Fibroblast of skin of scalp (primary cell): ENCODE measurements at places on chromosomes 12 and 14.

DNA sequence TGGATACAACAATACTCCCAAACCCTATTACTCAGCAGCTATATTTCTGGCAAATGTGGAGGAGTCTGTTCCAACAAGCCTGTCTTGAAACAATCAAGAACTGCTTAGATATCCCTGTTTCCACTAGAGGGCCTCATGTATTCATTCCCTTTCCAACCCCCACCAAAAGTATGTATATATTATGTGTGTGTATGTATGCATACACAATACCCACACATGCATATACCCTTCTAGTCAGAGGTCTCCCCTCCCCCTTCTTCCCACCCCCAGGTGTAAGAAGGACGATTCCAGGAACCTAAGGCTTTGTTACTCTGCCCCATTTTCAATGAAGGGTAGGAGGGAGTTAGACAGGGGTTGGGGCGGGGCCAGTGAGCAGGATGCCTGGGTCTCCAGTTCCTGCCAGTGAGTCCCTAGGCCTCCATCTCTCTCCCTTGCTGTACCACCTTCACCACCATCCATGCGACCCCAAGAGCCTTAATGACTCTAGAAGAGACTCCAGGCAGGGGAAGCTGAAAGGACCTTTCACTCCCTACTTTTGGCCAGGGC is at the start of gene DGKA:
Gene DGKA, plus strand, starts transcription at position 392 of the 546 bp plus-strand sequence. CDS start 5,342 bp downstream, outside the sequence.
- peak; percentile 81 for DNase-seq

GRCh38 chr12:19925841-19926240 is 442.5 kb upstream of the PDE3A start:
- no peak for DNase-seq

- DNase-seq, result no peak
Observed at GRCh38 chr14:83316356-83316755, 1782.7 kb upstream of the SEL1L start.

DNA sequence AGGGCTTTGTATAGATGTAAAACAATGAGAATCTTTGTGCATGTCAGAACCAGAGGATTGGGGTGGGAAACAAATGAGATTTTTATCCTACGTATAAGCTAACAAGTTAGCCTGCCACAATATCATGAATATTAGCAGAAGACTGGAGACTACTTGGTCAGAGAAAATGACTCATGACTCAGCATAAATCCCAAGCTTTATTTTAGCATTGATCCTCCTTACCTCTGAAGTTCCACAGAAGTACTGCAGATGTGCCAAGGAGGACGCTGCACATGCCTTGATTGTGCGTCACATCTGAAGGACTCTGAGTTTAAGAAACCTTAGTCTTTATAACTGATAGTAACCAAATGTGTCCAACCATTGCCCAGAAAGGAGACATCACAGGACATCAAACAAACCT is 234.0 kb upstream of the RPL10L start:
- DNase-seq, result no peak

DNA sequence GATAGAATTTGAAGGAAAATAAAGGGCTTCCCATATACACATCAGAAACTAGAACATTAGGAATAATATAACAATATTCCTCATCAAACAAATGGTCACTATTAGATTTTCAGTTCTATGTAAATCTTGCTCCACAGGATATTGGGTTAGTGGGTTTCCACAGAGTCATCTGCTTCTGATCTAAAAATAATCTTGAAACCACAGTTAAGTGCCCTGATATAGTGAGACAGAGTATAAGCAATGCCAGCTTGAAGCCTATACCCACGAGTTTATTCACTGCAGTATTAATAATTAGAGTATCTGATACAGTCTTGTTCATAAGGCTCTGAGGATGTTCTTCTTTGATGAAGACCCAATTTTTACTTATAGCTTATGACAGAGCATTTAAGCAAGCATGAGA is 74.5 kb upstream of the ATF7IP start:
- DNase-seq, result no peak

GRCh38 chr12:132825861-132826260 is 2.8 kb downstream of the GOLGA3 start:
- DNase-seq, result no peak

DNA sequence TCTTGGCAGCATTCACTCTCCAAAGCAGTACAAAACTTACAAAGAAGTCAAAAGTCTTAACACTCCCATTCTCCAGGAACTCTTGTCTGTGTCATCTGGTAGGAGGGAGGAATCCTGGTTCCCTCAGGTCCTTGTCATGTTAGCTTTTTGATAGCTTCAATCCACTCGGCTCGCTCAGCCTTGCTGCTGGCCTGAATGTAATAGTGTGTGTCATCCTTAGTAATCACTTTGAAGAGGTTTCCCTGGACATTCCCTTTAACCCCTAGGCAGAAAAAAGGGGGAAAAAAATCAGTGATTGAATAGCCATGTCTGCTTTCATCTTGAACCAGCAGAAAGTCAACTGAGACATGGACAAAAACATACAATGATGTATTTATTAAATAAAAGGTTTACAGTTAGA is 24.8 kb downstream of the PLEK2 start:
- no peak for DNase-seq

GRCh38 chr12:120321382-120322202 is 6.0 kb downstream of the PLA2G1B start:
- no peak for DNase-seq

- DNase-seq, result no peak
Observed at GRCh38 chr14:104164041-104164440, 25.7 kb downstream of the KIF26A start.

GRCh38 chr12:66280561-66280960 is 21.7 kb upstream of the HELB start:
- no peak for DNase-seq

DNA sequence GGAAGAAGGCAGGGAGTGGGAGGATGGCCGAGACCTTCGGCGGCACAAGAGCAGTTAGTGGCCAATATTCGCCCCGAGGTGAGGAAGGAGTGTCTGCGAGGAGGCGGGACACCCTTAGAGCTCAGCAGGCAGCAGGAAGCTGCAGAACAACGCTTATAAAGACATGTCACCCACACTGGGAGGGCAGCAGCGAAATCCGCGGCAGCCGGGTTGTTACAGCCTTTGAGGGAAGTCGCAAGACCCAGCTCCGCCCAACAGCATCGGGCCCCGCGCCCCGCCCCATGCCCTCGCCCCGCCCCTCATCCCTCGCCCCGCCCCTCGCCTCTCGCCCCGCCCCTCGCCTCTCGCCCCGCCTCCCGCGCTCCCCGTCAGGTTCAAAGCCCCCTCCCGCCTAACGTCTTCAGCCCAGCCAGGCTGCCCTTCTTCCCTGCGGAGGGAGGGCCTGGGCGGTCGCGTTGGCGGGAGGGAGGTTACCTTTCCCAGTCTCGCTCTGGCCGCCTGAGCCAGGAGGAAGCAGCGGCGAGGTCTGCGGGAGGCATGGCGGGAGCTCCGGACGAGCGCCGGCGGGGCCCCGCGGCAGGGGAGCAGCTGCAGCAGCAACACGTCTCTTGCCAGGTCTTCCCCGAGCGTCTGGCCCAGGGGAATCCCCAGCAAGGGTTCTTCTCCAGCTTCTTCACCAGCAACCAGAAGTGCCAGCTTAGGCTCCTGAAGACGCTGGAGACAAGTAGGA is at the start of gene ATP23:
Gene ATP23, plus strand, starts transcription at position 403 of the 730 bp plus-strand sequence. Its CDS starts 135 bp downstream, at position 538.
- DNase-seq, result peak; percentile 84
